Posterior cingulate gyrus (tissue), 11 donors: ENCODE measurements at places on chromosomes 6 and 20.
A peak's percentile ranks its signal among the peaks of the same experiment; 100 is the strongest.

GRCh38 chr6:55182016-55182650, 7.8 kb downstream of the HCRTR2 start:
- DNase-seq = no peak

- DNase-seq = no peak
These were observed 123.4 kb upstream of the ECI2 start for GRCh38 chr6:4258733-4259132.

DNA sequence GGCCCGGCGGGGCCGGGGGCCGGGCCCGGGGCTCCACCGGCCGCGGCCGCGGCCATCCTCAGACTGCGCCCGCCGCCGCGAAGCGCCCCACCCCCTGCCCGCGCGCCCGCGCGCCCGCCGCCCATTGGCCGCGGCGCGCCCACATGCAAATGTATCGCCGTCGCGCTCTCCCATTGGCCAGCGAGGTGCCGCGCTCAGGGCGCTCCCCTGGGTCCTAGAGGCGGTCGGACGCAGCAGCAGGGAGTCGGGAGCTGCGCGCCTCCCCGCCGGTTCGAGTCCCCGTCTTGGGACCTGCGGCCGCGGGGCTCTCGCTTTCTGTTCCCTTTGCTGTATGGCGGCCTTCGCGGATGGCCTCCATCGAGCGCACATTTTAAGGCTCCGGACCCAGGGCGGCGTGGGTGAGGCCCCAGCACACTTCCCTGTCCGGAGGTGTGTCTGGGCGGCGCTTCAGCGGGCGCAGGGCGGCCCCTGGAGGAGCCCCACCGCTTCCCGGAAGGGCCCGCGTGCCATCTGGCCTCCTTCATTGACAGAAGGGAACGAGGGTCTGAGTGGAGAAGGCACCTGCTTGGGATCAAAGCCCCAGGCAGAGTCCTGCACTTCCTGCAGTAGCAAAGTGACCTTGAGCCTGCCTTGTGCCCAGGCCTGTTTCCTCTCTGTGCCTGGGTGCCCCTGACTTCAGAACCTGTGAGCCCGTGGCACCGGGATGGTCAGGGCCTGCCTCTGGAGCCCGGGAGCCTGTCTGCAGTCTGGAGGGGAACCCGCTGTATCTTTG, at the start of gene CABLES2:
Gene CABLES2, minus strand, starts transcription at position 65 of the 772 bp plus-strand sequence. Its CDS starts 9 bp downstream, at position 56.
- peak; percentile 94 for DNase-seq

DNA sequence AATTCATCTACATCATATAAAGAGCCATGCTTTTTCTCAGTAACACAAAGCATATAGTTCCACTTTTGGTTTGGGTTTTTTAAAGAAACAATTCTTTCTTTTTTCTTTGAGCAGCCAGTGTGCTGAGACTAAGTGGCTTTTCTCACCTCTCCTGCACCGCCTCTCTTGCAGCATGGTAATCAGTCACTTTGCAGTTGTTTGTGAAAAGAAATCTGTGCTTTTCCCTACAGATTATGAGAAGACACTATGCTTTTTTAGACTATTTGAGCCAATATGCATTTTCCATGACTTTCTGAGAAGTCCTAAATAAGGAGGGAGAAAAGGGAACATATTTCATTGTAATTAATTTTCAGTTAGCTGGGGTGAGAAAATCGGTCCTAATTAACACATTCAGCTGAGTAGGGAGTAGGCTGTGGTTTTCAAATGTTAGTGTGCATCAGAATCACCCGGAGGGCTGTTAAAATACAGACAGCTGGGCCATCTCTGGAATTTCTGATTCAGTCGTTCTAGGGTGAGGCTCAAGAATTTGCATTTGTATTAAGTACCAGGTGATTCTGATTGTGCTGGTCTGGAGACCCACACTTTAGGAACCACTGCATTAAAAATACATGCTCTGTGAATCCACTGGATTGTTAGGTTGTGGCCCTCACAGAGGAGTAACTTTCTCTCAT, 155.2 kb downstream of the TINAG start:
- no peak for DNase-seq

DNA sequence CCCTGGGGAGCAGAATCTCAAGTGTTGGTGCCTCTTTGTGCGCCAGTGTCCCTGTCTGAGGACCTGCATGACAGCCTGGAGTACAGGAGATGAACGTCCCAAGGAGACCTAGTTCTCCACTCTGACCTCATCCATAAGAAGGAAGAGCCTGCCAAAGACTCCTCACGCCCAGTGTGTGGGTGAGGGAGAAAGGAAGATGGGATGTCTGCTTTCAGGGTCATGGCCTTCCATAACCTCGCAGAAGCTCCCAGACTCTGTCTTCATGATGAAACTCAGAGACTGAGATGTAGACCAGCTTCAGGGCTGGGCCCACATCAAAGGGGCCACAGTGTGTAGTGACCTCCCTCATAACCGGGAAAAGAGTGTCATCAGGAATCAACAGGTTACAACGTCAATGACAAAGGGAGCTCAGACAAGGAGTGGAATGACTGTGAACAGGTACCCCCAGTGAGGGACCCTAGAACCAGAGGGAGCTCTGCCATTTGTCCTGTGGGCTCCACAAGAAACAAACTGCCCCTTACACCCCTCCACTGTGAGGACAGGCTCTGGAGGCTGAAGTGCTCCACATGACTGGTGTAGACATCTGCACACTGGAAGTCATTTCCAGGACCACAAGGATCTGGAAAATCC, 8.1 kb downstream of the HLA-DQB1 start:
- no peak for DNase-seq

- no peak for DNase-seq
These were observed 205.3 kb upstream of the FOXA2 start for GRCh38 chr20:22789676-22790075.

GRCh38 chr20:46883892-46884291, 10.8 kb upstream of the EYA2 start:
- DNase-seq = no peak

DNA sequence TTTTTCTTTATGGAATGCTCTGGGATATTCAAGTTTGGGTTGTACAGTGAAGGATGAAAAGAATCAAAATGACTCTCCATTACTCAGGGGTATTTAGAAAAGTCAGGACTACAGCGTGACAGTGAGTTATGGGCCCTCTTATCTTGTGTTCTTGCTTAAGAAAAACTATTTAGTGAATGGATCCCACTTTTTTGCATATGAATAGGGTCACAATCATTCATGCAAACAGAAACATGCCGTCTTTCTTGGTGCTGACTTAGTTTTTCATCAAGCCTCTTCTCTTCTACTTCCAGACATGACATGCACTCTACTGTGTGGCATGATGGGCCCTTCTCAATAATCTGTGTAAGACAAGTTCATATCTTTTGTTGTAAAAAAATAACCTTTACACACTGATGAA, 488.4 kb upstream of the MMS22L start:
- DNase-seq = no peak

DNA sequence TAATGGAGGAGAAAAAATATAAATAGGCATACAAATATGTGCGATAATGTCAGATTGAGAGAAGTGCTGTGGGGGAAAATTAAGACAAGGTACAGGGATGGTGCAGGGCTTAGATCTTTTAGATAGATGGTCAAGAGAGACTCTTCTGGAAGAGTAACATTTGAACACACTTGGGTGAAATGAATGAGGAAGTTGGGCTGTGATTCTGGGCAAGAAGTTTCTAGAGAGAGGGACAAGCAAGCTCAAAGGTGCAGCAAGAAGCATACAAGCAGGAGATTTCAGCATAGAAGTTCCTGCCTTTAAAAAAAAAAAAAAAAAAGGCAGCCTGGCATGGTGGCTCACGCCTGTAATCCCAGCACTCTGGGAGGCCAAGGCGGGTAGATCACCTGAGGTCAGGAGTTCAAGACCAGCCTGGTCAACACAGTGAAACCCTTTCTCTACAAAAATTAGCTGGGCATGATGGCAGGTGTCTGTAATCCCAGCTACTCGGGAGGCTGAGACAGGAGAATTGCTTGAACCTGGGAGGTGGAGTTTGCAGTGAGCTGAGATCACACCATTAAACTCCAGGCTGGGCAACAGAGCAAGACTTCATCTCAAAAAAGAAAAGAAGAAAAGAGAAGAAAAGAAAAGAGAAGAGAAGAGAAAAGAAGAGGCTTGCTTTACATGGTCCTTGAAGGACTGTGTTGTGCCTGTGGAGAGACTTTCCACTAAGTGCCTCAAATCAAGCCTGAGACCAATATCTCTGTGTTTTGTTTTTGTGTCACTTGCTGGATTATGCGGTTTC, 9.7 kb upstream of the CD83 start:
- DNase-seq = no peak

DNA sequence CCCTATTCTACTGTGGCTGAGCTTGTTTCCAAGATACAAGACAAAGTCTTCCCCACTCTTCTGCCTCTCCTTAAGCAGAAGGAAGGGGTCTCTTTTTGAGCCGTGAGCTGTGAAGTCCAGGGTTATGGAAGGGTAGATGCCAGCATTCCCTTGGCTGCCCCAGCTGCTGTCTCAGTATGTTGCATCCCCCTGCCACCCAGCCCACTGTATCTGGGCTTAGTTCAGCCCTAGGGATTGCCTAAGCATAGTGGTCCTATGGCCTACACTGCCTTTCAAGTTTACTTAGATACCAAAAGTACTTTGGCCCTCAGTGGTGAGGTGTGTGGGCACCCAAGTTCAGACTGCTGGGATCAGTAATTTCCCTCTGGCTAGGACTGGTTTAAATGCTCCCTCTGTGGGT, 421.9 kb upstream of the KHDRBS2 start:
- DNase-seq = no peak

- DNase-seq = no peak
These were observed 10.7 kb downstream of the TMEM181 start for GRCh38 chr6:158570681-158570962.

DNA sequence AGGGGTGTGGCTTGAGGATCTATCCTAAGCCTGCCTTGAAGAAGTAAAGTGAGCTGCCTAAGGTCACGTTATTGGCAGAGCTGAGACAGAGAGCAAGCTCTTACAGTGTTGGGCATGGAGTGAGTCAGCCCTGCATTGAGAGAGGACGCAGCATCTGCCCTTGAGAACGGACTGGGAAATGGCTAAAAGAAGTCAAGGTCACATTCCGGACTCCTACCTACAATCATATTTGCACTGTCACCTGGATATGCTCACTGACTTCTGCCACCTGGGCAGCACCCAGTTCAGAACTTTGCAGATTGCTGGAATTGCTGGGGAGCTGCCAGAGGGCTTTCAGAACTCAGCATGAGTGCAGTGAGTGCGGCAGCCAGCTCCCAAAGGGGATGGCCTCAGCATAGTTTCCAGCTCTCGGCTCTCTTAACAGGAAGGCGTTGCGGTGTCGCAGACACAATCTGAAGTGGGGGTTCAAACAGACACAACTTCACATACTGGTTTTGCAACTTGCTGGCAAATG, 199.3 kb upstream of the SGK1 start:
- no peak for DNase-seq

DNA sequence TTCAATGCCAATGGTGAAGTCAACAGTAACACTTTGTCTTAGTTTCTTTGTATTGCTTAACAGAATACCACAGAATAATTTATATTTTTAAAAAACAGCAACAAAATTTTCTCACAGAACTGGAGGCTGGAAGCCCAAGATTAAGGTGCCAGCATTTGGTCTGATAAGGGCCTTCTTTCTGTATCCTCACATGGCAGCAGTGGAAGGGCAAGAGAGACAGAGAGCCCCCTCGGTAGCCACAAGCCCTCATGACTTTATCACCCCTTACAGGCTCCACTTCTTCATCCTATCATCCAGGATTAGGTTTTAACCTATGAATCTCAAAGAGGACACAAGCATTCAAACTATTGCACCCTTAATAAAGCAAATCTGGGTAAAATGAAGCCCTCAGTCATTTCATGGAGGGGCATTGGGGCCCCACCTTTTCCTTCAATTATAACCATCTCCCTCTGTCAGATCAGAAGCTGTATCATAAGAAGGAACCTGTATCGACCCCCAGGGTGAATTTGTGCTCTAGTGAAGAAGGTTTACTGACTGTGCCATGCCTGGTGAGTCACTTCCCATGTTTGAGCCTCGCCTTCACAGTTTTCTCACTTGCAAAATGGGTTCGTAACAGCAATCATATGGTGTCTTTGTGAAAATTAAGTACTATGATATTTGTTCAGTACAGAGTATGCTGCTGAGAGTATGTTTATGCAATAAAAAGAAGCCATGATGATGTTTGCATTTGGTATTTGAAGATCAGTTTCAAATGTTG, 178.2 kb downstream of the LRFN2 start:
- DNase-seq = no peak

- DNase-seq = no peak
These were observed 86.1 kb upstream of the TCF21 start for GRCh38 chr6:133802861-133803260.

- no peak for DNase-seq
These were observed 1.7 kb downstream of the TNF start for GRCh38 chr6:31576897-31577578.

DNA sequence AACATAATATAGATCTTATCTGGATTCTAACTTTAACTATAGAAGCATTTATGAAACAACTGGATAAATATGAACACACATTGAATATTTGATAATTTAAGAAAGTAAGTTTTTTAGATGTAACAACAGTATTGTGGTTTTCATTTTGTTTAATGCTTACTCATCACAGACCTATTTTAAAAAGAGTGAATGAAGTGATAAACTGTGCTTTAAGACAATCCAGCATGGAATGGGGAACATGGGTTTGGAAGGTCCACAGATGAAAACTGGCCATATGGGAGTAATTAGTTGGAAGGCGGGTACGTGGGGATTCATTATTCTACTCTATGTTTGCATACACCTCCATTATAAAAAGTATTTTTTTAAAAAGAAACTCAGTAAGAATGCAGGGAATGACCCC, 21.2 kb downstream of the EPB41L2 start:
- DNase-seq = no peak

- DNase-seq = peak; percentile 77
These were observed at the start of gene NECAB3 for GRCh38 chr20:33674294-33675135. Gene NECAB3, minus strand, starts transcription at chr20:33674428. Its CDS starts 76 bp downstream, at chr20:33674352.

GRCh38 chr6:16450821-16451220, 212.4 kb downstream of the GMPR start:
- DNase-seq = no peak

DNA sequence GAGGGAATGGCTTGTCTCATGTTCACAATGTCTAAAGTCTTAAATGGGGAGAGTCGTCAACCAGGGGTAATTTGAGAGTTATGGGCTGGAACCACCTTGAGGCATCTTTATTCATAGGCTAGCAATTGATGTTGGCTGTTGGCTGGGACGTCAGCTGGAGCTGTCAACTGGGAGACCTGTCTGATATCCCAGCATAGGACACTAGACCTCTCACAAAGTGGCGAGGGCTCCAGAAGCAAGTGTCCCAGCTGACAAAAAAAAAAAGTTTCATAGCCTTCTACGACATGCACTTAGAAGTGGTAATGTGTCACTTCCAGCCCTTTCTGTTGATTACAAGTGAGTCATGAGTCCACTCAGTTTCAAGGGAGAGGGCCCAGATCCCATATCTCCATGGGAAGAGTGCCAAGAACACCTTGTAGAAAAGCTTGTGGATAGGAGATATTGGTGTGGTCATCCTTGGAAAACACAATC, 278.0 kb downstream of the ESR1 start:
- no peak for DNase-seq
